Neural crest cell (in vitro differentiated cells): ENCODE measurements at places on chromosomes 1 and 21.

DNA sequence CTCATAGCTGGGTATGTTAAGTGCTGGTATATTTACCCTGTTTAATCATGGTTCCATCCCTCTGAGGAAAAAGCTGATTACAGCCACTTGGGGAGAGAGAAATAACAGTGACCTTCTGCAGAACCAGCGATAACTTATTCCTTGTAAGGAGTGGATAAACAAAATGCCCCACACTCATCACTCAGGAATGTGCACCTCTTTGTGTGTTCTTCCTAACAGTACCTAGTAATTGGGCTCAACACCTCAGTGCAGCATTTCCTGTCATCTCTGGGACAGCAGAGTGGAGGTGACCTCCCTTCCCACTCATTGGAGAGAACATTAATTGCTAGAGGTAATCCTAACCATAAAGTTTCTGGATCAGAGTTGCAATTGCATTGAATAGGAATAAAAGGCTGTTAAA is 112.5 kb upstream of the F3 start:
- no peak for DNase-seq

GRCh38 chr1:213744780-213745179 is 243.0 kb upstream of the PROX1 start:
- DNase-seq, result no peak

DNA sequence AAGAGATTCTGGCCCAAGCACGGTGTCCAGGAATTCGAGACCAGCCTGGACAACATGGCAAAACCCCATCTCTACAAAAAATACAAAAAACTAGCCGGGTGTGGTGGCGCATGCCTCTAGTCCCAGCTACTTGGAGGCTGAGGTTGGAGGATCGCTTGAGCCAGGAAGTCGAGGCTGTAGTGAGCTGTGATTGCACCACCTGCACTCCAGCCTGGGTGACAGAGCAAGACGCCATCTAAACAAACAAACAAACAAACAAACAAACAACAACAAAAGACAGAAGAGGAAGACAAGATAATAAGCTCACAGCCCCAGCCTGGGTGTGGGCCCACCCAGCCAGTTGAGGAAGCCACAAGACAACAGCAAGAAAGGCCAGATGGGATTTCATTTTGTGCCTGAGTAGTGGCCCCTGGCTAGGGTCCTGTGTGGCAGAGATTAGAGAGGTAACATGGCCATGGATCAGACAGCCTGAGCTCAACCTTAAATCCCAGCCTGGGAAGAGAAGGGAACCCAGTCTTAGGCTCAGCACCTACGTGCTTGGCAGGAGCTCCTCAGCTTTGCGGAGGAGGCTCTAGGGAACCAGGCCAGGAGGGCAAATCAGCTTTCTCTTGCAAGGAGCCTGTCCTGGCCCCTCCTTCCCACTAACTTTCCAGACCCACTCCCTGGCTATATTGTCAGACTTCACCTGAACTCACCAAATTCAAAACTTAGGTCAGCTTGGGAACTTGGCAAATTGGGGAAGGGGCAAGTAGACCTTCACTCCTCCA is 4.9 kb upstream of the BEST4 start:
- DNase-seq, result no peak

DNA sequence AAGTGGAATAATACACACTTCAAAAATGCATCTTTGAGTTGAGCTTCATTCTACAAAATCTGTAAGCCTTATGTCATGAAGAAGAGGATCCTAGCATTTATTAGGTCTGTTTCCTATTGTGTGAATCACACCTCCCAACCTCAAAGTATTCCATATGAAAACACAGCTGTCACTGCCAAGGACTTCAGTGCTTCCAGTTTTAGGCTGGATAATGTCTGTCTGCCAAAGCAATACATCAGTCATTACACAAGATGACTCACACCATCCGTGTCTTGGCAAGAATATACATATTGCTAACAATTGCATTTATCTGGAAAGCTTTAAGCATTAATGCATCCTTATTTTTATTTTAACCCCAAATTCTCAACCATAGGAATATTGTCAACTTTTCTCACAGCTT is 125.7 kb upstream of the TMPRSS15 start:
- no peak for DNase-seq

- no peak for DNase-seq
These were observed 33.5 kb upstream of the BMP8B start for GRCh38 chr1:39822146-39822545.

GRCh38 chr1:172671591-172671990 is 12.7 kb downstream of the FASLG start:
- no peak for DNase-seq

DNA sequence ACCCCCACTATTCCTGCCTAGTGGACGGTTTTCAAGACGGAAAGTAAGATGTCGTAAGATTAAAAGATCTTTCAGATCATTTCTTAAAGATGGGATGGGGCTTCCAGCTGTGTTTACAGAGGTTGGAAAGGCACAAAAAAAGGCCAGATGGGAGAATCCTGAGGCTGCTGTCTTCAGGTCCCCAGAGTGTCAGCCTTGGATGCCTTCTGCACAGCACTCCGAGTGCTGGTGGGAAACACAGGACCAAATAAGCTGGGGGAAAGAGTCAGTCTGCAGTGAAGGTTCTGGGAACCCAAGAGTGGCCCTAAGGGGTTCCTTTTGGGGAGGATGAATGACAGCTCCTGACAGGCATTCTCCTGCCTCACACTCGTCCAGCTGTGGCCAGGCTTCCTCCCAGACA is 96.5 kb downstream of the COLGALT2 start:
- no peak for DNase-seq

- no peak for DNase-seq
These were observed 421.3 kb downstream of the NPHP4 start for GRCh38 chr1:5570931-5571330.

DNA sequence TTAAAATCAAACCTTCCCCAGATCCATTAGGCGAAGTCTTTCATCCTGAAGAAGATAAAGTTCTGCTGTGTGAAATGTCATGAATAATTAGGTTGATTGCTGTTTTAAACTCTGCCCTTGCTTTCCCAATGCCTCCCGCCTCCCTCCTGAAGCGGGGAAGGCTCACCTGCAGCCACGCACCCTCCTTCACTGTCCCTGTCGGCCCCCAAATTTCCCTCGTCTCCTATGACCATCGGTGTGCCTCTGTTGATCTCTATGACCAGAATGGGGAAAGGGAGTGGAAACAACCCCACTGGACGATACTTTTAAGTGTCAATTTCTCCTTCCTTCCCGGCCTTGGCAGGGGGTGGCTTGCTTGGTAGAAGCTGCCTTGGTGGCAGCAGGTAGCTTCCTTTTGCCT is 35.1 kb downstream of the LHX4 start:
- DNase-seq, result no peak

DNA sequence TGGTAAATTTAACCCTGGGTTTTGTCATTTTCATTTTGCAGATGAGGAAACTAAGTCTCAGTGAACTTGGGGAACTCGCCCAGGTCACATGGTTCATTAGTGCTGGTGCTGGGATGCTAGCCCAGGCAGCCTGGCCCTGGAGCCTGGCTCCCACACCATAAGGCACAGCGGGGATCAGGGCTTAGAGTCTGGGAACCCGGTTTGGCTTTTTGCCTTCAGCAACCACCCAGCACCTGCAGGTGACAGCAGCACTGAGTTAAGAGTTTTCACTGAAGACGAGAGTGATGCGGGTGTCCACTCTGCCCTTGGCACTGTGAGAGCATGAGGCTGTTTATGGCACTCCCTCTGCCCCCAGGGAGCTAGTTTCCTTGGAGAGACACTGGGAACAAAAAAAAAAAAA is 18.4 kb upstream of the CD101 start:
- DNase-seq, result no peak

DNA sequence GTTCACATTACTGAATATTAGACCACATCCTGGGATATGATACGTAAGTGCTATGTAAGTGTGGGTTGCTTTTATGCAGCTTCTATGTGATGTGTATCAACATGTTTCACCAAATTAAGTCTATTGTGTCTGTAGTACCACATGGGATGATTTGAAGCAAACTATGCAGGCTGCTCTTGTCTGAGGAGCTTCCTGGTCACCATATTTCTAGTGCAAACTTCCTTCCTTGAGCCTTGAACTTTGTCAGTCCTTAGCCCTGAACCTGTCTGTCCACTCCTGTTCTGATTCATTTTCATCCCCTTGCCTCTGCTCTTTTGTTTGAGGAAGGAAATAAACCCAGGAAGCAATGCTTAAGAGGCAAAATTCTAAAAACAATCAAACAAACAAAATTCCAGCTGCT is 117.5 kb upstream of the VANGL1 start:
- DNase-seq, result no peak

GRCh38 chr1:57404884-57405283 is 19.0 kb downstream of the DAB1 start:
- no peak for DNase-seq

DNA sequence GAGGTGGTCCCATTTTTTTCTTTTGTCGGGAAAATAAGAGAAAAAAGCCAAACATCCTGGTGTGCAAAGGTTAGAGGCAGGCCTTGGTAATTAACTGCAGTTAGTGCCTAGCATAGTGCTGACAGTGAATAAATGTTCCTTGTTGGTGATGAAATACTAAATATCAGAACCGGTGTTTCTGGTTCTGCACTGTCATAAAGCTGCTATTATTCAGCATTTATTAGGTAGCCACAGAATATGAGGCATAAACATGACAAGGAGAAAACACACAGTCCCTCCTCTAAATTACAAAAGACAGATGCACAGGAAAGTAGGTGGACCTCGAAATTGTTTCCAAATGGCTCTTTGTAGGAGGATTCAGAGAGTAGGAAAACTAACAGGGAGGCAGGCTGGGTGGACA is 122.0 kb upstream of the ADGRL2 start:
- no peak for DNase-seq

DNA sequence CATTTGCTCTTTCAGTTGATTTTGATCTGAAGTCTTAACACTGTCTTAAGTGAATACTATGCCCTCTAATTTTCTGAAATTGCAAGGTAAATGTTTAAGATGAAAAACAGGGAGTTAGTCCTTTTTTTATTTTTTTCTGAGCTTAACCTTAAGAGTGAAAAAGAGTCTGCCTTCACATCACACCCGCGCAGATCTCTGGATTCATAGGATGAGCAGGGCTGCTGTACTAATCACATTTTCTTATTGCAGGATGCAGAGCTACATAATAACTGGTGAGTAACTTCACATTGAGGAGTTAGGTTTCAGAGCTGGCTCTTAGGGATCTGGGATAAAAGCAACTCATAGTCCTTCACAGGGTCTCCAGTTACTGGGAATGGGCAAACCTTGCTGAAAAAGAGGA is 188.7 kb upstream of the ATP1B1 start:
- DNase-seq, result no peak

DNA sequence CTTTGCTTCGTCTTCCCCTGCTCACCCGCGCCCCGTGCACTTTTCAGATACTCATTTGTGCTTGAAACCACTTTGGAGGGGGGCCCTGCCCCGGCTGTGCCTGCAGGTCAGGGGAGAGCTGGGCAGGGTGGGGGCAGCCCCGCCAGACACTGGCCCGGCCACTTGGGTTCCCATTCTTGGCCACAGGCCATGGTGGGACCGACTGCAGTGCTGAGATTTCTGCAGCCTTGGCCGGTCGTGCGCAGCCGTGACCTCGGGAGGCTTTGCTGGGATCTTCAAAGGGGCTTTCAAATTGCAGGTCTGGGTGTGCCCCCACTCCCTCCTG is 54.5 kb upstream of the TTC34 start:
- no peak for DNase-seq

DNA sequence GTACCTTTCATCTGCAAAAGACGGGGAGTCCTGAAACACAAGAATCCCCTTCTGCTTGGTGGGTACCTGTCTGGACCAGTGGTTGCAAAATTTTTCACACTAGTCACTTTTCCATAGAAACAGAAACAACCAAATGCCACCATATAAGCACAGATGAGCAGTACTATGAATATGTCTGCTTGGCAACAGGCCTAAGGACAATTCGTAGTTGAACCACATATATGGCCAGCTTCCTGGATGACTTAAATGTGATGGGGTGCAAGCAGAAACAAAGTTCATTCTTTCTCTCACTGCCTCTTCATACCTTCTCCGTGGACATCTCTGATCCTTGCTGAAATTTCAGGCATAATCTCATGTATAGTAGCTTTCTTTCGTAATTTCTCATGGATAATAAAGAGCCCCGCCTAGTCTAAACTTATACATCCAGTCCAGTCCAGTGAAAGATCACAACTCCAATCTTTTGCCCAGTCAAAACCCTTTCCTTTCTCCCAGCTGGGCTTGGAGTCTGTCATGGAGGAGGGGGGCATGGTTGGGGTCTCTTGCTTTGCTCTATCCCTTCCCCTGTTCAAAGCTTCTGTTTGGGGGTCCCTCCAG is 7.0 kb downstream of the FCAMR start:
- DNase-seq, result no peak

DNA sequence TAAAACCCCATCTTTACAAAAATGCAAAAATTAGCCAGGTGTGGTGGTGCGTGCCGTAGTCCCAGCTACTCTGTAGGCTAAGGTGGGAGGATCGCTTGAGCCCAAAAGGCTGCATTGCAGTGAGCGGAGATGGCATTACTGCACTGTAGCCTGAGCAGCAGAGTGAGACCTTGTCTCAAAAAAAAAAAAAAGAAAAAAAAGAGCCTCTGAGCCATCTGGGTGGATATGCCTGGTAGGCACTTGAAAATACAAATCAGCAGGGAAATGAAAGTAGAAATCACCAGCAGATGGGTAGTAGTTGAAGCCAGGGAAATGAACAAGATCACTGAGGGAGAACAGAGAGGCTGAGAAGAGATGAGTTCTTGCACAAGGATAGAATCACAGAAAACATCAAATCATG is 131.0 kb upstream of the HMCN1 start:
- no peak for DNase-seq

- no peak for DNase-seq
These were observed 20.3 kb upstream of the LMX1A start for GRCh38 chr1:165376811-165377311.

DNA sequence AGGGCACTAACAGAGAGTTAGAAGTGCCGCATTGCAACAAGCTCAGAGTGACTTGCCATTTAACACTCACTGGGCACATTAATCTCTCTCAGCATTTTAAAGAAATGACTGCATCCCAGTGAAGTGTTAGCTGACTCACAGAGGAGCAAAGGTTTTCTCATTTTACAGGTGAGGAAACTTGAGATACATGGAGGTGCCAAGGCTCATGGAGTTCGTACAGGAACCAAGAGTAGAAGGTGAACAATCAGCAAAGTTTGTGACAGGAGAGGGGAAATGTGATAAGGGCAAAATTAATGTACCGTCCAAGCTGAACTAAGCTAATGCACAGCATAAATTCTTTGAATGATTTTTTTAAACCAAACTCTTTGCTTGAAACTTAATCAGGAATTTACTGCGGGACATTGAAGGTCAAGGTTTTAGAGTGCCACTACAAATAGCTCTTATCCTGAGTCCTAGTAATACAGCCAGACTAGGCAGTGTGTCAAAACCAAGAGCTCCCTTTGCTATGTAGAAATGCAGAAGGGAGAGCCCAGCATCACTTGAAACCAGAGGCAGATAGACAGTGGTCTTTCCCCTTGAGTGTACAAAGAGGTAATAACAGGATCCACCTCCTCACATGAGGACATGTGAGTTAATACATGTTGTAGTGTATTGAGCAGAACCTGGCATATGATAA is 22.4 kb upstream of the NTPCR start:
- DNase-seq, result no peak

DNA sequence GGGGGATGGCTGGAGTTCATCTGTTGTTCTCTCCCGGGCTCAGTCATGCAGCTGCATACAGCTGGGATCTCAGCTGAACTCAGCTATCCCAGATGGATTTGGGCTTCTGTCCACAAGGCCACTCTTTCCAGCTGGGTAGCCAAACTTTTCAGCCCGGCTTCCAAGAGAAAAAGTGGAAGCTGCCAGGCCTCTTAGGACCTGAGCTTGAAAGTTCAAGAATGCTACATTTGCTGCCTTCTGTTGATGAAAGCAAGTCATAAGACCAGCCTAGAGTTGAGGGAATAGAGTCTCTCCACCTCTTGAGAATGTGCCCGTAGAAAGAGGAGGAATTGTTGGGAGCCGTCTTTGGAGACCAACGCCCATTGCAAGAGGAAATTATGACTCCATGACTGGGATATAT is 95.3 kb downstream of the C1orf21 start:
- DNase-seq, result no peak
